ENCODE measurements at places on chromosomes 12 and 14.

- ATAC-seq, result no peak
These were observed 128.9 kb upstream of the SOX5 start for GRCh38 chr12:24078318-24078765.

DNA sequence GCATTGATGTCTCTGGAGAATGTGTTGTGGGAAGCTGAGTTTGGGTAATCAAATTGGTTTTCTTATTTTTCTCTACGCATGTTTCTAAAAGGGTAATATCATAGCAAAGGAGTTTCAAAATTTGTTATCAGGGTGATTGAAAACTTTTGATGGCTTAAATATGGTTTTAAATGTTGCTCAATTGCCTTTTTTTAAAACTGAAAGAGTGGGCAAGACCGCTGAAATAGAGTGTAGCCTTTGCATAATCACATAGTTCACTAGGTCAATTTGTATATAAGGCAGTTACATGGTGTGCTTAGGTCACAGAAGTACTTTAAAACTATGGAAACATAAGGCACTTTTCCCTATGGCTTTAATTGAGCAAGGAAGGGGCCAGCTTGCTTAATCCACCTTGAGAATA lies 167.4 kb downstream of the SNAPC1 start:
- ATAC-seq, result no peak

DNA sequence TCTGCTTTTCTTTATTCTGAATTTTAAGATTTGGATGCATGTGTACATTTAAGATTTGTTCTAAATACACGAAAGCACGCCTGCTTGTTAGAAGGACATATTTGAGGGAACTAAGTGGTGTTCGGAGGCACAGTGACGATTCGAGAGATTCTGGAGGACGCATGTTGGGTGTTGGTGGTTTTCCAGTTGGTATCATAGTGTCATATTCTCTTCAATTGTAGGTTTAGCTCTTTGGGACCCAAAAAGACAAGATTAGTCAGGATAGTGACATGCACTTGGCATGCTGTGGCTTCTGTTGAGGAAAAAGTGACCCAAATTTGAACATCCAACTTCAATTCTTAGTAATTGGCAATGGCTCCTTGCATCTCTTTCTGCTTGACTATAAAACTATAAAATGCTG lies 30.1 kb downstream of the PRKCH start:
- ATAC-seq, result no peak

DNA sequence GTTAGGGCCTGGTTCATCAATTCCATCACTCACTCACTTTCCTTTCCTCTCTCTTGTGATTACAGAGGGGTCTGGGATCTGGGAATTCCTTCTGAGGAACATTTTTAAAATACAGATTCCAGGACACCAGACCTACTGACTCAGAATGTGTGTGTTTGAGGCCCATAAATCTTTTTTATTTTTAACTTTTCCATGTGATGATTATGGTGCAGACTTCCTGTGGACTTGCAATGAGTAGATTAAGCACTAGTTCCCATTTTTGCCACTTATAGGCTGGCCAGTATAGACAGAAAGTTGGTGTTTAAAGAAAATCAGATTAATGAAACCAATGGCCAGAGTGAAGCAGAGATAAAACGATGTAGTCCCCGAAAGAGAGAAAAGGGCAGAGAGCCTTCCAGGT lies 28.1 kb downstream of the SLC41A2 start:
- ATAC-seq, result peak; percentile 5

GRCh38 chr14:74444866-74445265 lies 18.9 kb upstream of the SYNDIG1L start:
- no peak for ATAC-seq

GRCh38 chr12:122483969-122484368 lies 16.8 kb downstream of the ZCCHC8 start:
- no peak for ATAC-seq

DNA sequence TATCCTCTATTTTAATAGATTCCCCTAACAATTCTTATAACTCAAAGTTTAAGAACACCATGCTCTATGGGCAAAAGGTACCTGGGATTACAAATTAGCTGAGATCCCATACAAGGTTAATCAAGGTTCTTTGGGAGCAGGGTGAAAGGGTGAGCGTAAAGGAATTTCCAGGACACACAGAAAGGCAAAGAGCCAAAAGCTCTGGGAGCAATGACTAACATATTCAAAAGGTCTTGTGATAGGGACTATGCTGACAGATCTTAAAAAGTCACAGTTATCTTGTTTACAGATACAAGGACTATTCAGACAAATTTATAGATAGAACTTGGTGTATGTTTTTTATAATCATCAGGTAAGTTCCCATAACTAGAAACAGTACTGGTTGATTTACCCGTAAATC lies 19.5 kb upstream of the PPFIBP1 start:
- ATAC-seq, result no peak

Measured in stimulated activated memory B cell treated with anti-CD40 and anti-IgM and Interleukin-4, amounts not matched to agents 10 μg/mL and 1 μg/mL and 100 μg/mL, for 72 hours (primary cell).